ENCODE measurements at places on chromosomes 11 and 22.

DNA sequence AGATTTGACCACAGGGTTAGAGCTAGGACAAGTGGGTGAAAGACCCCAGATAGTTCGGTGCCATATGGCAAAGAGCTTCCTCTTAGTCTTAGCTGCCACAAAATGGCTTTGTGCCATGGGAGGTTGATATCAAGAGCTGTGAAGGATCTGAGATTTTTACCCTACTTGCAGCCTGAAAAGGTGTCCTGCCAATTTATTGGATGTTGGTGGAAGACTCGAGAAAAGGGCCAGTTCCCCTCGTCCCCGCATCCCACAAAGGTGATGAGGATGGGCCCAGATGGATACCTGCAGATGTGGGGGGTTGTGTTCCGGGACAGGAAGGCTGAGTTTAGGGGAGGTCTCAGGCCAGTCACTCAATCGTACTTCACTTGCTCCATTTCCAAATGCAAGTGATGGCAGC lies 27.2 kb downstream of the YDJC start:
- no peak for DNase-seq

GRCh38 chr22:40113696-40114095 lies 64.0 kb upstream of the TNRC6B start:
- DNase-seq: no peak

GRCh38 chr22:46081831-46082210 lies 68.5 kb upstream of the PPARA start:
- no peak for DNase-seq

- DNase-seq: no peak
Observed at GRCh38 chr11:109085708-109086373, 336.1 kb upstream of the C11orf87 start.

DNA sequence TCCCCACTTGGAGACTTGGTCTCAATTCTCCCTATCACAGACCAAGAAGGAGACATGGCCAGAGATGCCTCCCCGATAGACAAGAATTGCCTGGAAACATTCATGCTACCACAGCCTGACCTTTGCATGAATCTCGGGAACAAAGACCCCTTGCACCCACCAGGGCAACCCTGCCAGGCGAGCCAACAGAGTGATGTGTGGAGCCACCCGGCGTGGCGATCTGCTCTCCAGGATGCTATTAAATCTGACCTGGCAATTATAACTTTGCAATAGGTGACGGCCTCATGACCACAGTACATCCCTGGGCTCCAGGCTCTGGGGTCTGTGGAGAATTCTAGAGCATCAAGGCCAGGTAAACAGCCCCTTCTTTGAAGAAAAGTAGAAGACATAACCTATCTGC lies 31.1 kb upstream of the MN1 start:
- no peak for DNase-seq

DNA sequence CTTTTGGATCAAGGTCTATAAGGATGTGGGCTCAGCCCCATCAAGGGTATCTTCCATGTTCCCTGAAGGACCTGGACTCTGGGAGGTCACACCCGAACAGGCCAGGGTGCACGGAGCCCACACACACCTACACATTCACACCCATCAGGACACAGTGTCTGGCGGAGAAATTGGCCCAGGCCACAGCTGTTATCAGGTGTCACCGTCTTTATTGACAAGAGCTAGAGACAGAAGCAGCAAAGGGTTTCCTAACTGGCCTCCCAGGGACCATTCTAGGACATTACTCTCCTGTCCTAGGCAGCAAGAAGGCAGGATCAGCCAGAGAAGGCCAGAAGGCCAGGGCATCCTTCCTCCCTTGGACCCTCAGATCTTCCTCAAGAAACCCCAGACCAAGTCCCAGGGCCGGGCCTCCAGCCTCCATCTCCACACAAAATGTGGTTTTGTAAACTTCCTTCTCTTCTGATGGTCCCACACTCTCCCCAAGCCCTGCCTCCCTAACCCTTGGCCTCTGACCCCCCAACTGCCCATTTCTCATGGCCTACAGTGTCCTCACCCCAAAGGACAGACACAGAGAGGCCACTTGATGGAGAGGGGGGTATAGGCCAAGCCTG lies 8.1 kb downstream of the SSTR3 start:
- DNase-seq: no peak

- DNase-seq: no peak
Observed at GRCh38 chr11:62399172-62399877, 19.5 kb upstream of the SCGB1A1 start.

DNA sequence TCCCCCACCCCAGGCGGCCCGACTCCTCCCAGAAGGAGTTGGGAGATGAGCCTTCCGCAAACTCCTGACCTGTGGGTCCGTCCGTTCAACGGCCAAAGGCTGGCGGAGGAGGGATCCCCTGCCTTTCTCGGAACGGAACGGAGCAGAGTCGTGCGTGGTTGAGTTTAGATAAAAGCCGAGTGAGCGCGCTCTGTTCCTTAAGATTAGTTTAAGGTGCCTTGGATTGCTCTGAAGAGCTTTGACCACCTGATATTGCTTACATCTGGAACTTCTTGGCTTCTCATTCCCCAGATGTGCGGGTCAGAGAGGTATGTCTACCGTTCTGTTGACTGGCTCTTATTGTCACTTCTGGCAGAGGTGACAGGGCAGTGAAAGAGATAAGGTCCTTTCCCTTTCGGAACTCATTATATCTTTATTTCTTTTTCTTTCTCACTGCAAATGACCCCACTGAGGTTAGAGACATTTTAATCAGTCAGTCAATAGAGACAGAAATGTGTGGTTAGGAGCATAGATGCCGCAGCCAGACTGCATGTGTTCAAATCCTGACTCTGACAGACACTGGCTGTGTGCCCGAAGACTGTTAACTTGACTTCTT lies at the start of gene TRIM6:
TSS of gene TRIM6 (plus strand) at position 31 of the 595 bp plus-strand sequence. CDS start at position 292, 261 bp downstream.
- peak; percentile 68 for DNase-seq

- no peak for DNase-seq
Observed at GRCh38 chr11:73034331-73034730, 107.8 kb downstream of the FCHSD2 start.

- no peak for DNase-seq
Observed at GRCh38 chr22:42324990-42325710, 54.7 kb upstream of the TCF20 start.

GRCh38 chr22:41892721-41893120 lies 22.2 kb downstream of the SHISA8 start:
- DNase-seq: no peak

All from nephron progenitor cell (in vitro differentiated cells).